Right ventricle myocardium superior (tissue), 1 donor: ENCODE measurements at places on chromosomes 12 and 14. TPM values are rescaled to one million over a fixed set of nuclear protein-coding genes. Genes with fewer than 3 reads are reported as not detected.

- no peak for DNase-seq
Measured at GRCh38 chr12:76180401-76181277, 96.2 kb upstream of the NAP1L1 start.

DNA sequence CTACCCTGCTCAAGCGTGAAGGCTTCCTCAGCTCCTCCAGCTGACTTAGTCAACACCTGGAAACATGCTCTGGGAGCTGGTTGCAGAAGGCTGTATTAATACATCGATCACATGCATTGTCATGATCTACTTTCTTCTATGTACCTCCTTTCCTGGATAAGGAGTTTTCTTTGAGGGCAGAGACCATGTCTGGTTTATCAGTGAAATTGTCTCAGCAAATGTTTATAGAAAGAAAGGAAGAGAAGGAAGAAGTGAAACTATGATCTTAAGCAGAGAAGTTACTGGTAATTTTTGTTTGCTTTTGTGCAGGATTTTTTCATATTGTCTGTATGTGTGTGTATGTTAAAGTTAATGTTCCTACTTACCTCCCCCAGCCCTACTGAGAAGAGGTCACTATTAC, 4.5 kb downstream of the DYRK4 start:
- no peak for DNase-seq

DNA sequence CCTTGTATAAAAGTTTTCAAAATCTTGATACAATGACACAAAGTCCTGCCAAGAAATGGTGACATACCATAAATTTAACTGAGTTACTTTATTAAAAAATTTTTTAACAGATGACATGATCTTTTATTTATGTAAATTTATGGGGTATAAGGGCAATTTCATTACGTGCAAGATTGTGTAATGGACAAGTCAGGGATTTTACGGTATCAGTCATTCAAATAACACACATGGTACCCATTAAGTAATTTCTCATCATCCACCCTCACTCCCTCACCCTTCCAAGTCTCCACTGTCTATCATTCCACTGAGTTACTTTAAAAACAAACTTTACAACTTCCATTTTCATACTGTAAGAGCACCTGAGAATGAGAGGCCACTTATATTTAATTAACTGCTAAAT, 37.4 kb downstream of the SPTLC2 start:
- DNase-seq, result no peak

DNA sequence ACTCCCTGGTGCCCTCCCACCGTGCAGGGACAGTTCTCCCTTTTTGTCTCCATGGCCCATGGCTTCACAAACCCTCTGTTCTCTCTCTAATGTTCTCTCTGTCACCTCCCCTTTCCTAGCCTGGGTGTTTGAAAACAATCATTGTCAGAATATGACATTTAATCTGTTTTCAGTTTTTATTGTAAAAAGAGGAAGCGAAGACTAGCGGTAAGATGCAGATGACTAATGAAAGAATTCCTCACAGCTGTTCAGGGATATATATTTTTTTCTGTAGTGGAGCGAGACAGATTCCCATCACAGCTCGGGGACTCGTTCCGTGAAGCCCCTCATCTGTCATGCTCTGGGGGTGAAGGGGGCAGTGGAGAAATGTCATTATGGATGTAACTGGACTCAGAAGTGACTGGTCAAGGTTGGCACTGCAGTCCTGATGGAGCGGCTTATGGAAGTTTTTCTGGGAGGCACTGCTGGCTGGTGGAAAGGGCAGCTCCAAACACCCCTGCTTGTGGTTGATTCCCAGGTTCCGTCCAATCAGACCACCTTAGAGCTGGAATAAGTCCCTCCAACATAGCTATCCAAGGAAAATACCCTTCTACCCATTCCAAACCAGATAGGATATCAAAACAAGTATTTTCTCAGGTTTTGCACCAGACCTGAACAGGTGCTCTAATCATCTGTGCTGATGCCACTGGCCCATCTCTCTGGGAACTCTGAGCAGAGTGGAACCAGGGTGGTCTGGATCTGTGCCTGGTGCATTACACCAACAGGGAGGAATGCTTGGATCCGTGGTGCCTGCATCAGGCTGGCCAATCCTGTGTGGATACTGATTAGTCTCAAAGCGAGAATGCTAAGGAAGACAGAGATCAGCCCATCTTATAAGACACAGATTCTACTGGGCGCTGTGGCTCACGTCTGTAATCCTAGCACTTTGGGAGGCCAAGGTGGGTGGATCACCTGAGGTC, 84.7 kb downstream of the GPATCH2L start:
- DNase-seq, result no peak

STXBP6 gene
- total RNA-seq, result 39.8 TPM

DBX2 gene
- total RNA-seq, result 0.08 TPM

RNFT2 gene
- total RNA-seq, result 0.62 TPM

BEGAIN gene
- total RNA-seq, result 0.46 TPM

AKAP5 gene
- 0.16 TPM for total RNA-seq

SERPINA9 gene
- not detected for total RNA-seq

- no peak for DNase-seq
Measured at GRCh38 chr12:12901158-12901791, 9.9 kb downstream of the GPRC5A start.

DNA sequence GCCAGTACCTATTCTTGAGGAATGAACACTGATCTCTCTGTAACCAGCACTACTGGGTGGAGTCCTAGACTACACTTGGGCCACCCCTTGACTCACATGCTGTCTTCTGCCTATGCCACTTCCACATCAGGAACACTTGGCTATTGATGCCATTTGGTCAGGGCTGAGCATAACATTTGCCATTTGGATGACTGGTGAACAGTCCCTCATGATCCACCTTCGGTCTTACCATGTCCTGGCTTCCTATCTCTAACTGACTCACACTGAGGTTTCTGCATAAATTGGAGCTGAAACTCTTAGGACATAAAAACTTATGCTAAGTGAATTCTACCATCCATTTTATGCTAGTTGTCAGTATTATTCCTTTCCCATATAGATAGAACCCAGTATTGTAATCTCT, 91.7 kb upstream of the PELI2 start:
- DNase-seq, result no peak

DLST gene
- 205 TPM for total RNA-seq

DNA sequence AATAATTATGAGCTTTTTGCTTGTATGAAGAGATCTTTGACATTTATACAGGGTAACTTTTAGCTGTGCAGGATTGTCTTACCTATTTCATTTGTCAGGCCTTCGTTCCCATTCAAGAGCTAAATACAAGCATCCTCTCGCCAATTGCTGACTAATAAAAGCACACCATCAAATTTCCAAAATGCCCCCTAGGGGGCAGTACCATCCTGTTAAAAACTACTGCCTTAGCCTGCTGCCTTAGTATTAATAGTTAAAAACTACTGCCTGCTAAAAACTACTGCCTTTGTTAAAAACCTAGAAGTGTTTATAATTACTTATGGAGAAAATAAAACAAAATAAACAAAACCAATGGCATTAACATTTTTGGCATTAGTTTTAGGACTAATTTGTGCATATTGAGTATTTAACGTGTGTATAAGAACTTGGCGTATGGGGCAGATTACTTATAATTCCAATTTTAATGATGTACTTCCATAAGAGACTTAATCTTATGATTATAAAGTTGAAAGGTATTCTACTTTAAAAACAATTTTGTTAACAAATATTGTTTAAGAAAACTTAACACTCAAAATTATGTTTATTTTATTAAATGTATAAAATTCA, 3.0 kb upstream of the IFI27L2 start:
- no peak for DNase-seq

DNA sequence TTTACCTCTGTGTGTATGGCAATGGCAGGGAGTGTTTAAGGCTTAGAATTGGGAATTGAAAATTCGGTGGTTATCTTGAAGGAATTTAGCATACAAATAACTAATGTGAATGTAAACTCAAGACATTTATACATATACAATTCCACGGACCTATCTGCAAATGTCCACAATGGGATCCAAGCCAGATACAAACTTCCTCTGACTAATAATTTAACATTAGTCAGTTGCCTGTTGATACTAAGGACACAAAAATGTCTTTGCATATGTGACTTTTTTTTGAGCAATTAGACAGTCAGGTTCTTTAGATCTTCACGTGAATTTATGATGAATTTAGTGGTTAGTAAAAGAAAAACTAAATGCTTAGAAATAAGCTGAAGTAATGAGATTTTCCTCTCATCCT, 40.5 kb downstream of the ESR2 start:
- no peak for DNase-seq

- no peak for DNase-seq
Measured at GRCh38 chr14:34957771-34958286, 25.0 kb upstream of the SRP54 start.

- DNase-seq, result no peak
Measured at GRCh38 chr12:26226122-26226521, 30.7 kb downstream of the SSPN start.
